ENCODE measurements at places on chromosomes 7 and 10. TPM values are rescaled to one million over a fixed set of nuclear protein-coding genes. Genes with fewer than 3 reads are reported as not detected.

DNA sequence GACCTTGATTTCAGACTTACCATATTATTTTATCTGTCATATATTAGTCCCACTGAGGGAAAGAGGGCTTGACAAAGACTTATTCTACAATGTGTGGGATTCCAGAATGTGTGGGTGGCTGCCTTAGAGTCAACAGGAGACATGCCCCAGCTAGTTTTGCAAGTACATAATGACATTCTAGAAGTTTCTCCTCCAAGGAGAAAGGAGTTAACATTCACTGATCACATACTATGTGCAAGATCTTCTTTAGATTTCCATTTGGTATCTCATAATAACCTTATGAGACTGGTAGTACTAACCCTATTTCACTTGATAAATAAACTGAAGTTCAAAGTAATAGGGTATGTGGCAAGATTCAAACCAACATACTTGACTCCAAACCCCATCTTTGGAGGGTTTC is 25.2 kb downstream of the IRF5 start:
- DNase-seq = no peak

GRCh38 chr7:42768045-42768444 is 143.8 kb downstream of the C7orf25 start:
- no peak for DNase-seq

GRCh38 chr10:17682236-17682946 is 38.4 kb downstream of the STAM start:
- DNase-seq = no peak

- DNase-seq = no peak
Measured at GRCh38 chr10:34727595-34728033, 87.5 kb downstream of the PARD3 start.

DNA sequence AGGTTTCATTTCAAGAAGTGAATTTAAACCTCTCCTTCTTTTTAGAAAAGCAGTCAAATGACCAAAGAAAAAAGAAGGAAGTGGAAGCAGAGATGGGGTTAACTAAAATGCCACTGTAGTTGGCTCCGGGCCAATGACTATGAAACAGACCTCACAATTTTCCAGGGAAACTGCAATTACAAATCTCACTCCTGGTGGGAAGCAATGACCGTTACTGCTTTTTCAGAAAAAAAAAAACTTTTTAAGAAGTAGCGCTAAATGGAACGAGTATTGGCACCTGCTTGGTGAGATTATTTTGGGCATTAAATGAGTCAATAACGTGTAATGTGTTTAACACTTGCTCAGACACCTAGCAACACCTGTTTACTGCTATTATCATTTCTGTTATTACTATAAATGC is 1.2 kb downstream of the SFRP4 start:
- DNase-seq = no peak

- DNase-seq = no peak
Measured at GRCh38 chr10:127755753-127756152, 18.8 kb downstream of the FOXI2 start.

Gene HIP1
- 30.9 TPM for total RNA-seq

Gene TMEM273
- not detected for total RNA-seq

Gene MDFIC
- 39.3 TPM for total RNA-seq

Gene AGAP6
- total RNA-seq = 4.7 TPM

Gene ADRA2A
- 0.32 TPM for total RNA-seq

Gene AGR3
- total RNA-seq = not detected

All from fibroblast of villous mesenchyme (primary cell).